T-helper 17 cell (primary cell): ENCODE measurements at places on chromosomes 6 and 20.

DNA sequence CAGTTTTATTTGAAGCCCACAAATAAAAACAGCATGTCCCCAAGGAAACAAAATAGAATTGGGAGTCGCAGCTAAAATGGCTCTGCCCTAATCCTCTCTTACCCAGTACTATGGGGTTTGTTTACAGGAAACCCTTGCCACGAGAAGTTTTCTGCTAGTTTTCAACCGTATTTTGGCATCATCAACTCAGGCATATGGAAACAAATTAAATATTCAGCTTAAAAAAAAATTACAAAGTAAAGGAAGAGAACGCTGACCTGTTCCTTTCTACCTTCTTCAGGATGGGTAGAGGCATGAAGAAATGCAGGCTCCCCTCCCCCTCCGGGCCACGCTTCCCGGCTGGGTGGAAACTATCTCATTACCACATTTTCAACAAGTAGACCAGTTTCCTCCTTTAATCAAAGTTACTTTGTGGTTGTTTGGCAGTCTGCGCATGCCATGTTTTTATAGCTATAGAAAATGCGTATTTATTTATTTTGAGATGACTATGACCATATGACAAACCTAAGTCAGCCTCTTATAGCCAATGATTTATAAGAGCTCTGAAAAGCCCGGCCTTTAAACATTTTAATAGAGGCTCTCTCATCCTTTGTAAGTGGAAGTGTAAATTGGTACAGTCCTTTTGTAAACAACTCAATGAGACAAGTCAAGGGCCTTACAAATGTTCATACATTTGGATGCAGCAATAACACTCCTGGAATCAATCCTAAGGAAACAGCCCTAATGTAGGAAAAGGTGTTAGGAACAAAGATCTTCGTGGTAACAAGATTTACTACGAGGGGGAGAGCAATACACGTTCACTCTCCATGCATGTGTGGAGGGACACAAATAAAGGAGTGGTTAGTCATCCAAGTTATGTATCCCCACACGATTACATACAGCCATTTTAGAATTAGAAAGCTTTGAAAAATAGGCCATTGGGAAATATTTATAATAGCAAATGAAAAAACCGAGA, 16.1 kb upstream of the ZNF217 start:
- peak; percentile 46 for DNase-seq

GRCh38 chr20:48180024-48180423, 394.7 kb upstream of the SULF2 start:
- DNase-seq: no peak

DNA sequence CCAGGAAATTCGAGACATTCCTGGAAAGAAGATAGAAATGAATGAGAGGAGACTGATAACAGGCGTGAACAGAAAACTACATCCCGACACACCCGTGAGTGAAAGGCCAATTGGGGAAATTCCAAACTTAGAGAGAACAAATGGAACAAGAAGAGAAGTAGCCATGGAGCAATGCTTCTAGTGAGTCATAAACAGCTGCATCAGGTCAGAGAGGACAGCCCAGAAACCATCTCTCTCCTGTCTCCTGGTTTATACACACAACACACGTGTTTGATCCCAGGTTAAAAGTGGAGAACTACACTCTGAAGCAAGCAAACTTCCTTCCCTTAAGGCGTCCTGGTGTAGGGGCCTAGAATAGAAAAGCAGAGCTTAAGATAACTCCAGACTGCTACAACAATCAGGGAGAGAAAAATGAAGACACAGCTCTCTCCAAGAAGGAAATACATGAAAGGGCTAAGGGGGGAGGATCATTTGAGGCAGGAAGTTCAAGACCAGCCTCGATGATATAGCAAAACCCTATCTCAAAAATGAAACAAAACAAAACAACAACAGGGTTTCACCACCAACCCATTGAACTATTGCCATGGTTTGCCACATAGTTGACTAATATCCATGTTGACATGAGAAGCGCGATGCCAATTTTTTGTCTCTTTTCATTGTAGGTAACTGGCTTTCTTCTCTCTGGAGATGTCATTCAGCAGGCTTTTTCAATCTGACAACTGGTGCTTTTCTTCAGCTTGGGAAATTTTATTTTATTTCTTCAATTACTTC, 26.9 kb downstream of the NRN1 start:
- DNase-seq: no peak

- DNase-seq: no peak
These were observed 146.3 kb downstream of the LY86 start for GRCh38 chr6:6734479-6735465.

DNA sequence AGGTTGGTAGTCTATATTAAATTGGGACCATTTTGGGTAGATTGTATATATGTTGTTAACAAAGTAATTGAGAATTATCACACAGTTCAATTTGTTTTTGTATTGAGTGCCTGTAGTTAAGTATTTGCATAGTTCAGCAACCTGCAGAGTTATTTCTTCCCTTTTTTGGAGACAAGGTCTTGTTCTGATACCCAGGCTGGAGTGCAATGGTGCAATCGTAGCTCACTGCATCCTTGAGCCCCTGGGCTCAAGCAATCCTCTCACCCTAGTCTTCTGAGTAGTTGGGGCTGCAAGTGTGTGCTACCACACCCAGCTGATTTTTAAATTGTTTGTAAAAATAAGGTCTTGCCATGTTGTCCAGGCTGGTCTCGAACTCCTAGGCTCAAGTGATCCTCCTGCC, 250.5 kb downstream of the UTRN start:
- DNase-seq: no peak

- no peak for DNase-seq
These were observed 87.8 kb downstream of the SESN1 start for GRCh38 chr6:109006818-109007217.

GRCh38 chr20:1860446-1860845, 34.8 kb upstream of the SIRPA start:
- DNase-seq: no peak

- no peak for DNase-seq
These were observed 40.5 kb downstream of the DYNLT1 start for GRCh38 chr6:158604048-158604406.

GRCh38 chr6:44837741-44838140, 450.2 kb downstream of the CDC5L start:
- DNase-seq: no peak

DNA sequence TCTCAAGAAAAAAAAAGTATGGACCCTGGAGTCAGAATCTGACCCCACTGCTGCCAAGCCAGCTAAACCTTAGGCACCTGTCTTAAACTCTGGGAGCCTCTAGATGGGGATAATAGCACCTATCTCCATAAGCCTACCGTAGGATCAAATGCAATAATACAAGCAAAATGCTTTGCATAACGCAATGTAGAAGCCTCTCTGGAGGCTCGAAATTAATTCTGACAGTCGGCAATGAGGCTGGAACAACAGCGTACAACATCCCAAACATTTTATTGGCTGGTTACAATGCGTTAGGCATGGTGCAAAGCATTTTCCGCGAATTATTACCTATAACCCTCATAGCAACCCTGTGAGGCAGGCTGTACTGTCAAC, 521 bp downstream of the CDK5RAP1 start:
- no peak for DNase-seq
